Islet precursor cell (in vitro differentiated cells): ENCODE measurements at places on chromosomes 5 and 9.
A peak's percentile ranks its signal among the peaks of the same experiment; 100 is the strongest.

- peak; percentile 37 for DNase-seq
Observed at GRCh38 chr5:150121448-150122157, 34.0 kb downstream of the PDGFRB start.

DNA sequence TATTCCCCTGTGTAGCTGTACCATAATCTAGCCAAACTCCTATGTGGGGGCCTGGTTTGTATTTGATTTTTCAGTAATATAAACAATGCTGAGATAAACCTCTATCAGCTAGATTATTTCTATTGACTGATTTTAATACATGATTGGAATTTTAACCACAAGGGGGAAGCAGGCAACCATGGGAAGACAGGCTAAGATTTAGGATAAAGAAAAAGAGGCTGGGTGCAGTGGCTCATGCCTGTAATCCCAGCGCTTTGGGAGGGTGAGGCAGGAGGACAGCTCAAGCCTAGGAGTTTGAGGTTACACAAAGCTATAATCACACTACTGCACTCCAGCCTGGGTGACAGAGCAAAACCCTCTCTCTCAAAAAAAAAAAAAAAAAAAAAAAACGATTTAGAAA, 18.1 kb upstream of the GPX3 start:
- DNase-seq: peak; percentile 43

DNA sequence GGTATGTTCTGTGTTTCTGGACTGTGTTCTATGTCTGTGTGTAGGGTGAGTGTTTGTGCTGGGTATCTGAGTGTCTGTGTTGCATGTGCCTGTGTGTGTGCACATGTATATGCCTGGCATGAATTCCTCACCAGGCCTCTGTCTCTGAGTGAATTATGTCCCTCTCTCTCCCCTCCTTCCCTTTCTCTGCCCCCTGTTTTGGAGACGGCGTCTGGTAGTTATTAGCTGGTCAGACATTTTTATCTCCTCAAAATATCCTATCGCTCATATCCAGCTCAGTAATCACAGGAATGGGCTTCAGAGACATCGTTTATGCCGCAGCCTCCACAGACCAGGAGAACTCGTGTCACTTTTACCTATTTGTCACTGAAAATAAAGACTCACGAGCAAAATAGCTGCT, 483.2 kb upstream of the BRINP1 start:
- DNase-seq: no peak

- DNase-seq: peak; percentile 44
Observed at GRCh38 chr5:135223891-135224625, 175.0 kb downstream of the MACROH2A1 start.

DNA sequence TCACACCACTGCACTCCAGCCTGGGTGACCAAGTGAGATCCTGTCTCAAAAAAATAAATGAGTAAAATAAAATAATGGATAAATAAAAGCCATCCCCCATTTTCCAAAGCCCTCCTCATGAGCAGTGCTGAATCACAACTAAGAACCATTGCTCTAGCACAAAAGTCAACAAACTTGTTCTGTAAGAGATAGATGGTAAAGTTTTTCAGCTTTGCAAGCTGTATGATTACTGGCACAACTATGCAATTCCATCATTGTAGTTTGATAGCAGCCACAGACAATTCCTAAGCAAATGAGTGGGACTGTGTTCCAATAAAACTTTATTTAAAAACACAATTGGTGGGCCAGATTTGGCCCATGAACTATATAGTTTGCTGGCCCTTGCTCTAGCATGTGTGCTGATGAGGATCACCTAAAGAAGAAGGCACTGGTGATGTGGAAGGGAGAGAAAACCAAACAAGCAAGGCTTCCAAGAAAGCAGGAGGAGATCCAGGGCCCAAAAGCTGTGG, 64.6 kb downstream of the NEURL1B start:
- no peak for DNase-seq

- DNase-seq: no peak
Observed at GRCh38 chr5:179289756-179290385, 55.4 kb downstream of the ADAMTS2 start.

DNA sequence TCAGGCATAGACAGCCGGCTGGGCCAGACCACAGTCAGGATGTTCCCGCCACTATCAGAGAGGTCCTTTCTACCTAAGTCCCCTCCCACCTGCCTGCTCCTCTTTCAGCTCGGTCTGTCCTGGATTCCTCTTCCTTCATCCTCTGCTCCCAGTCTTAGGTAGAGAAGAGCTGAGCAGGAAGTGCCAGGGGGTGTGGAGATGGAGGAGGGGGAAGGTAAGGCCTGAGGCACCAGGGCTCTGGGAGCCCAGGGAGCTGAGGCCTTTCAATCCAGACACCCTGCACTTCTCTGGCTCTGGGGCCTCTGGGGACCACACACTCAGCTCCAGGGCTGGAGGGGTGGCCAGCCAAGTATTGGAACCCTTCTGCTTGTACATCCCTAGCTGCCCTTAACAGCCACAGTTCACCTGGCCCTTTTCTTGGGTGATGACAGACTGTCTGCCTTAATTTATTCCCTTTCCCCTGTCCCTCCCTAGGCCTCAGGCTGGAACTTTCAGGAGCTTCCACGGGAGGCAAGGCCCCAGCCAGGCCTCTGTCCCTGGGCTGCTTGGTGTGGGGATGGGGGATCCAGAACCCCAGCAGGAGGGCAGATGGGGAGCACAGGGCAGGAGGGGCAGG, 15.6 kb downstream of the IRF1 start:
- DNase-seq: peak; percentile 75

GRCh38 chr9:4167079-4167671, 132.7 kb downstream of the GLIS3 start:
- no peak for DNase-seq

GRCh38 chr9:127905788-127906191, 6.4 kb upstream of the ST6GALNAC6 start:
- DNase-seq: no peak

GRCh38 chr5:173229966-173230689, 4.9 kb downstream of the NKX2-5 start:
- no peak for DNase-seq

DNA sequence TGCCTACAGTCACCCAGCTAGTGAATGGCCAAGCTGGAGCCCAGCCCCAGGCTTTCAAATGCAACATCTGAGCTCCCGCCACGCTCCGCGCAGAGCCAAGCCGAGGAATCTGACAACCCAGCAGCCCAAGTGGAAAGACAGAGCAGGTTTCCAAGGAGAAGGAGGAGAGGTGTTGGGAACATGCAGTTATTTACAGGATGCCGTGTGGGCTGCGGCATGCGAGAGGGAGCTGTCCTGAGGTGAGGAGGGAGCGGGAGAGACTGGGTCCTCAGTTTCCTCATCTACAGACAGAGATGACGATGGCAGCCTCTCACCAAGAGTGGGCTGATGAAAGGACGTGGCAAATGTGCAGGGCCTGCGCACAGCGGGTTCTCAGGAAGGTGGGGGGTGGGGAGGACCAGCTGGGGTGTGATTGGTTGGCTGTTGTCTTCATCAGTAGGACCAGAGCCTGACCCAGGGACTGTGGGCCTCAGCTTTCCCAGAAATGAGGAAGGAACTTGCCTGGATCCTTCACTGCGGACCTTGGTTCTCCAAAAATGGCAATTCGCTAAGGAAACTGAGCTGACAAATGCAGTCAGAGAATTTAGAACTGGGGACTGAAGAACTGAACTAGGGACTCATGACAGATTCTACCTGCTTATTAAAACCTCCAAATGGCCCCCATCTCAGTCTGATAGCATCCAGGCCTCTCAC, 14.8 kb upstream of the CPLX2 start:
- no peak for DNase-seq

GRCh38 chr9:99432075-99432474, 210.0 kb downstream of the SEC61B start:
- DNase-seq: no peak

DNA sequence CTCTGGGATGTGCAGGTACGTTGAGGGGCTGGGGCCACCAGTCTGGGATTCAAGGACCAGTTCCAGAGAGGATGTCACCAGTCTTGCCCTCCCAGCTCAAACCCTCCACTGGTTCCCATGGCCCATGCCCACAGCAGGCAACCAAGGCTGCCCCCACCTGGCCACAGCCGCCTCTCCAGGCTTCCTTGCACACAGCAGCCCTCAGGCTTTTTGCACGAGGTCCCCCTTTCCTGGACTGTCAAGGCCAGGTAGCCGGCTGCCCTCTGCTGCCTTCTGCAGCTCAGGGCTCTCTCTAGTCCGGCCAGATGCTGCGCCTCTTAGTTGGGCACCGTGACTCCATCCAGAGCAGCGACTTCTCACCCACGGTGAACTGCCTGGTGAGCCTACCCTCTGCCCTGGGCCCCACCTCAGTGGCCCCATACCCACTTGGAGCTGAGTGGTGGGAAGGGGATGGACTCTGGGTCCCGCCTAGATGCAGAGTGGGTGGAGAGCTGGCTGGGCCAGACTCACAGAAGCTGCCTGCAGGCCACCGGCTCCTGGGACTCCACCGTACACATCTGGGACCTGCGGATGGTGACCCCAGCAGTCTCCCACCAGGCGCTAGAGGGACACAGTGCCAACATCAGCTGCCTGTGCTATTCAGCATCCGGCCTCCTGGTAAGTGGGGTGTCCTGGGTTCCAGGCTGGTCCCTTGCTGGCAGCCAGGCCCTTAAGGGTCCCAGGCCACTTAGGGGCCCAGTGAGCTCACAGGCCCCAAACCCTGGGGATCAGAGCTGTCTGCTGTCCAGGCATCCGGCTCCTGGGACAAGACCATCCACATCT, 2.9 kb downstream of the WDR38 start:
- DNase-seq: peak; percentile 89

DNA sequence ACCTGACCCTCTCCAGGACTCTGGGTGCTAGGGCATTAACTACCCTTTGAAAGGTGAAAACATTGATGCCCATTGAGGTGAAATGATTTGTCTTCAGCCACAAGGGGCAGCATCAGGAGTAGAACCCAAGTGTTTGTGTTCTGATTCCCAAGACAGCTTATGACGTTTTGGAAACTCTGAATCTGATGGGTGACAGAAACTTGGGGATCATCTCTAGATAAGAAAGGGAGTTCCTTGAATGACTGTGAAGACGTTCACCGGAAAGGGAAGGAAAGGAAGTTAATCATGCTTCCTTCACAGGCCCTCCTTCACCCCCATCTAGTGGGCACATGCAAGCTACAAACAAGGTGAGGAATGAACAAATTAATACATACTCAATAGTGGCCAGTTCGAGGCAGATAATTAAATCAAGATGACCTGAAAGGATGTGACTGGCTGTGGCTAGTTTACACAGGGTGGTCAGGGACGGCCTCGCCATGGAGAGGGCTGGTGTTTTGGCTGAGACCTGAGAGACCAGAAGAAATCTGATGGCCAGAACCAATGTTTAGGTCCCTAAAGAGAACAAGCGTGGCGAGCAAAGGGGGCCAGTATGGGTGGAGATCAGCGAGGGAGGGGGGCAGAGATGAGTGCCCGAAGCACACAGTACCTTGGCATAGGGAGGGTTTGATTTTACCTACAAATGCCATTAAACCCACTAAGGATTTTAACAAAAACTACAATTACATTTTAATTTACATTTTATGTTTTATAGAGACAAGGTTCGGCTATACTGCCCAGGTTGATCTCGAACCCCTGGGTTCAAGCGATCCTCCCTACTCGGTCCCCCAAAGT, 937 bp upstream of the SLC26A2 start:
- DNase-seq: peak; percentile 49

GRCh38 chr5:88734191-88734640, 148.8 kb downstream of the MEF2C start:
- no peak for DNase-seq

- no peak for DNase-seq
Observed at GRCh38 chr9:101650142-101650541, 55.4 kb upstream of the PPP3R2 start.

DNA sequence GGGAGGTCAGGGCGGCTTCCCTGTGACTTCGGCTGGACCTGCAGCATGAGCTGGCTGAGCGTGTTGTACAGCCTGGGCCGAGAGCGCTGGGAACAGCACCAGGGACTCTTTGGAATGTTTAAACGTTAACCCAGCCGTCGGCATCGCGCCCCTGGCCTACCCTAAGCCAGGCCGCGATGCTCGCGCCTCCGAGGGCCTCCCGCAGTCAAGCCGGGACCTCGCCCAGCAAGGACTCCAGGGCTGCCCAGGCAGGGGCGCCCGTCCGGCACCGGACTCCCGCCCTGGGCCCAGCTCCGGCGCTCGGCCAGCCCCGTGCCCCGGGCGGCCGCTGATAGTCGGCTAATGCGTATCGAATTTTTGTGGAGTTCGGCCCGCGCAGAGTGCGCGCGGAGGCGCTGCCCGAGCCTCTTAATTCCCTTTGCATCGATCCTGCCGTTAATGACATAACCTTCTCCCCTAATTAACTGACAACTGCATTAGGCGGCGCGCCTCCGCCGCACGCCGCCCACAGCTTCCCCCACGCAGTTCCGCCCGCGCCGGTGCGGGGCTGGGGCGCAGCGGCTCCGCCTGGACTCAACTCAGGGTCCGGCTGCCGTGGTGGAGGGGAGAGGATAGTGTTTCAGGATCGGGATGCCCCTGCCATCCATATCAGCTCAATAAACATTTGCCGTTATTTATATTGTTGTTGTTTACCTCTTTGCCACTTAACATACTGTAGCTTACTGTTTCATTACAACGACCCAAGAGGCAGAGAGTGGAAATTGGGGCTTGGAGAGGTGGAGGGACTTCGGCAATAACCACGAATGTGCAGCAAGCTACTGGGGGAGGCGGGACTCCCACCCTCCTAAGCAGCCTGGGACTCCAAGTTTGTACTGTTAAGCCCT, 28.8 kb upstream of the CDC23 start:
- peak; percentile 75 for DNase-seq
